ENCODE measurements at places on chromosomes 6 and 20.

- DNase-seq, result no peak
Observed at GRCh38 chr6:88403486-88403885, 237.3 kb upstream of the CNR1 start.

GRCh38 chr6:109714166-109714565 is 23.1 kb downstream of the FIG4 start:
- no peak for DNase-seq

- no peak for DNase-seq
Observed at GRCh38 chr6:28380381-28380780, 19.2 kb downstream of the ZSCAN12 start.

- DNase-seq, result no peak
Observed at GRCh38 chr6:43616725-43617472, 12.2 kb downstream of the GTPBP2 start.

Measured in tibial nerve (tissue), 4 donors.